ENCODE measurements at places on chromosomes 4 and X.

GRCh38 chrX:110989869-110990268, 106.1 kb upstream of the PAK3 start:
- DNase-seq = no peak

DNA sequence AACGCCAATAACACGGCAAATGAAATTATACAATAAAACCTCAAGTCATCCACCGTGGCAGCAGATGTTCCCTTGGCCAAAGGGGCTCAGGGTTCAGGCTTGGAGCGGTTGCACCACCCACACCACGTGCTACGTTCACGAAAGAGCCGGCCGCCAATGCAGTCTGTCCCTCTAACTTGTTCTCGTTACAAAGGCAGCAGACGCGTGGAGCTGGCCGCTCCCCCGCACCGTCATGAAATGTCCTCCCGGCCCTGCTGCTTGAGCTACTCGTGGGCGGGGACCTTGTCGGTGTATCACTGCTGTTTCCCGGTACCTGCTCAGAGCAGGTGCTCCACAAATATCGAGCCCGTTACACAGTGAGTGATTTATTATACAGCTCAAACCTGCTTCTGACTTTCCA, 36.4 kb upstream of the MAN2B2 start:
- no peak for DNase-seq

- no peak for DNase-seq
Observed at GRCh38 chrX:41781500-41781899, 57.5 kb downstream of the GPR82 start.

DNA sequence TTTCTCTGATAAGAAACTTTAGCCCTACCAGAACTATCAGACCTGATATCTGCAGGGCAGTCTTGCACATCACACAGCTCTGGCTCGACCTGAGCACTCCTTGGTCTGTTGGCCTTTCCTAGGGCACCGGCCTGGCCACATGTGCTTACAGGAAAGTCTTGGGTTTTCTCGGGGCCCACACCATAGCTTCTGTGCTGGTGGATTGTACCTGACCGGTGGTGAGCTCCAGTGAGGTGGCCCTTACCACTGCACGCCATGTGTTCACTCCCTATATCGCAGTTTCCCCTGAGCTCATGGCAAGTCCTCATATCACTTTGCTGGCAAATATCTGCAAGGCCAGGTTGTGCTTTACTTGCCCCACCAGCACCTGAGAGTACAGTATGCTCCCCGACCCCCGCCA, 2637.4 kb downstream of the ARAP2 start:
- DNase-seq = no peak

- DNase-seq = no peak
Observed at GRCh38 chr4:168437192-168437943, 42.9 kb downstream of the DDX60L start.

DNA sequence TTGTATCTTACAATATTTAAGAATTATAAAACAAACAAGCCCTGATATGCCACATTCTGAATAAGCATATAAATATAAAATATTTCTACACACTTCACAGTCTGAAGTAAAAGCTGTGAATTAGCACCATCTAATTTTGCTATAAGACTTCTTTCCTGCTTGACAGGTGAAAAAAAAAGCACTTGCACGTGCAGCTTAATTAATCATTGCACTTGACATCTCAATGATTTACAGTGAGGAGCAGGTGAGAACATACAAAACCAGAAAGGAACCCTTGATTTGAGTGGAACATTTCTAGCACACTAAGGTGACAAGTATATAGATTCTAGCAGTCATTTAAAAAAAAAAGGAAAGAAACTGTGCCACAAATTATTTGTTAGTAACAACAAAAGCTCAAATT, 47.9 kb downstream of the CHIC2 start:
- no peak for DNase-seq

DNA sequence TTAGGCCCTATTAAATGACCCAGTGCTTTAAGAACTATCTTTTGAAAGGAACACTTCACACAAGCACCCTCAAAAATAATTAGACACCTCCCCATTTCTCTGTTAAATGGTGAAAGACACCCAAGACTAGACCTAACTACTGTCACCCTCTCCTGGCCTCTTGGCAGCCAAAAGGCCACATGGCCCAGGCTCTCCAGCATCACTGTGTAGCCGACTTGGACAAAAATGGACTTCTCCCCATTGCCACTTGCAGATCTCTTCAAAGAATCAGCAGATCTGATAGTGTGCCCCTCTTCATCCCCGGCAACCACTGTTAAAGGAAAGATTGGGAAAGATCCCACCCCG, 2.0 kb downstream of the MID1IP1 start:
- no peak for DNase-seq

DNA sequence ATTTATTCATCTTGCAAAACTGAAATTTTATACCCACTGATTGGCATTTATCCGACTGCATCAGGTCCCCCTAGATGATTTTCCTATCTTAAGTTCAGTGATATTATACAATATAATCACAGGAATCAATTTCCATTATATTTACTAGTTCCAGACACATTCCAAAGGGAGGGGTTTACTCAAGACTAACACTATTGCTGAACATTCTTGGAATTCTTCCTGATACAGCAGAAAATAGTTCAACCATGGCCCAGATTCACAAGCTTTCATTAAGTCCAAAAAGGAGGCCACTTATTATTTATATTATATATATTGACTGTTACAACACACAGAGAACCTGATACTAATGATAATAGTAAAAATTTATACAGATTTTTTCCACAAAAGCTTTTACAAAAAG, 2353.6 kb downstream of the PCDH7 start:
- no peak for DNase-seq

DNA sequence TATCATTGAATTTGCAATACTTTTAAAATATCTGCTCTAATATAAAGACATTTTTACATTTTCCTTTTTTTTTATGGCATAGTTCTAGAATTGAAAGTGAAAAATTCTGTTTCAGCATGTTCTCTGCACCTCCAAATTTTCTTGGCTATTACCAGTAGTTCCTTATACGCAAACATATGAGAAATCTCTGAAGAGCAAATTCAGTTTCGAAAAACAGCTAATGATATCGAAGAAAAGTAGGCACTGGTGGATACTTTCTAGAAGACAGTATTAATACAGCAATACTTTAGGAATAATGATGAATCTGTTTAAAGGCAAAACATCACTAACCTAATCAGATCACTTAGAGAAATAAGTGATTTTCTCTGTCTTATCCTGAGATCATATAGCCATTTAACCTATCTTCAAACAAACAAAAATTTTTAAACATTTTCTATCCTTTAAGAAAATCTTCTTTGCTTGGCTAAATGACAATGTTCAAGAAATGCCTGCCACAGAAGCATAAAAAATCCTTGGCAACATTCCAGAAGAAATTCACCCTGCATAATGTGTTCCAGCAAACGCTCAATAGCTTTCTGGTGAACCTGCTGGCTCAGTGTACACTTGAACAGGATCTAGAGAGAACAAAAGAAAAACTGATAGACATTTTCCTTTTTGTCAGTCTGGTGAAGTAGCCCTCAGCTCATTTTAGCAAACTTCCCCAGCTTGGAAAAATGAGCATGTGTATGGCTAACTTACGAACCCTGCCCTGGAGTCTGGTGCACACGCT, 51.2 kb upstream of the KLF3 start:
- no peak for DNase-seq
